Muscle of leg (tissue), 16 donors: ENCODE measurements at places on chromosomes 12 and 14. TPM values are rescaled to one million over a fixed set of nuclear protein-coding genes. Genes with fewer than 3 reads are reported as not detected.
A peak's percentile ranks its signal among the peaks of the same experiment; 100 is the strongest.

GRCh38 chr12:56247923-56248322 lies 10.3 kb downstream of the ANKRD52 start:
- peaks cover 89% of the 10 kb centered on the region for H3K36me3 ChIP-seq
- H3K27ac ChIP-seq: no peak overlapping the region
- no peaks in the 10 kb centered on the region for H3K27me3 ChIP-seq
- DNase-seq: no peak
- H3K4me3 ChIP-seq: no peak overlapping the region

GRCh38 chr14:49769581-49770211 lies 1.7 kb downstream of the KLHDC2 start:
- peaks cover 22% of the 10 kb centered on the region for H3K4me1 ChIP-seq
- H3K36me3 ChIP-seq: peaks cover 13% of the 10 kb centered on the region
- H3K27me3 ChIP-seq: no peaks in the 10 kb centered on the region
- peak overlapping the region; percentile 87 for H3K4me3 ChIP-seq
- no peak overlapping the region for H3K27ac ChIP-seq

DNA sequence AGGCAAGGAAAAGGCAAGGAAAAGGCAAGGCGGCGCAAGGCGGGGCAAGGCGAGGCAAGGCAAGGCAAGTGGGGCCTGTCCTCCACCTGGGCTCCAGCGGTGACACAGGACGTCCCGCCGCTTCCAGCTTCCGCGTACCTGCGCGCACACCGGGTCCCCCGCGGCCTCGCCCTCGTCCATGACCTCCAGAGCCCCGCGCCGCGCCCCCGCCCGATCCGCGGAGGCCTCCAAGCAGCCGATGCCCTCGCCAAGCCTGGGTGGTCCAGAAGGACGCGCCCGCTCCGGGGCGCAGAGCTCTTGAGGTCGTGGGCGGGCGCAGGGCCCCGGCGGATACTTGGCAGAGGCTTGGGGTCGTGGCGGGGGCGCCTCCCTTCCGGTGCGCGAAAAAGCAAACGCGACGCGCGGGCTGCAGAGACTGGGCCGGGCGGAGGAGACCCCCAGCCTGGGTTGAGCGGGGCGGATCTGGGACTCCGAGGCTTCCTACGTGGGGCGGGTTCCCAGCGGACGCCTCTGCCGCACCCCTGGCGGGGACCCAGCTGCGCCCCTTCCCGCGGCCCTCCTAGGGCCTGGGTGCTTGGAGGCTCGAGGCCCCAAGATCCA lies 60.8 kb upstream of the EIF5 start:
- H3K27me3 ChIP-seq: peaks cover 48% of the 10 kb centered on the region
- H3K4me3 ChIP-seq: peak overlapping the region; percentile 31
- no peak overlapping the region for H3K27ac ChIP-seq
- no peaks in the 10 kb centered on the region for H3K36me3 ChIP-seq
- peaks cover 10% of the 10 kb centered on the region for H3K4me1 ChIP-seq

DNA sequence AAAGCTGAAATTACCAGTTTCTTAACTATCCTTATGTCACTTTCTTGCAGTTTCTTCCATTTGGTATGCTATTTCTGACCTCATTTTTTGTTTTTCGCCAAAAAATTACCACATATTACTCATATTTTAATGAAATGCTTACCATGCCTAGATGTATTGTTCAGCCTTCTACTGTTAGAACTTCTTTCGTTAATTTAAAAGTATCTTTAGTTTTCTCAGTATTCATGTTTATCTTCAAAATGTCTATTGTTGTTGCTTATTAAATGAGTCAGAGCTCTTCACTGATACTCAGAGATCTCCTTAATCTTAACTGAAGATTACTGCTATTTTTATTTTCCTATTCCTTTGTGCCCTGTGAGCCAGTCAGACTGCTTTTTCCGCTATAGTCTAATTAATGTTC lies 20.5 kb downstream of the RAP1B start:
- no peaks in the 10 kb centered on the region for H3K27me3 ChIP-seq
- H3K4me3 ChIP-seq: no peak overlapping the region
- H3K36me3 ChIP-seq: peaks cover 3% of the 10 kb centered on the region
- H3K4me1 ChIP-seq: no peaks in the 10 kb centered on the region
- DNase-seq: no peak

- no peaks in the 10 kb centered on the region for H3K4me1 ChIP-seq
- H3K27ac ChIP-seq: no peak overlapping the region
- no peaks in the 10 kb centered on the region for H3K27me3 ChIP-seq
- no peak overlapping the region for H3K4me3 ChIP-seq
- no peaks in the 10 kb centered on the region for H3K36me3 ChIP-seq
- DNase-seq: no peak
These were observed 506.2 kb upstream of the RGS6 start for GRCh38 chr14:71426001-71426400.

DNA sequence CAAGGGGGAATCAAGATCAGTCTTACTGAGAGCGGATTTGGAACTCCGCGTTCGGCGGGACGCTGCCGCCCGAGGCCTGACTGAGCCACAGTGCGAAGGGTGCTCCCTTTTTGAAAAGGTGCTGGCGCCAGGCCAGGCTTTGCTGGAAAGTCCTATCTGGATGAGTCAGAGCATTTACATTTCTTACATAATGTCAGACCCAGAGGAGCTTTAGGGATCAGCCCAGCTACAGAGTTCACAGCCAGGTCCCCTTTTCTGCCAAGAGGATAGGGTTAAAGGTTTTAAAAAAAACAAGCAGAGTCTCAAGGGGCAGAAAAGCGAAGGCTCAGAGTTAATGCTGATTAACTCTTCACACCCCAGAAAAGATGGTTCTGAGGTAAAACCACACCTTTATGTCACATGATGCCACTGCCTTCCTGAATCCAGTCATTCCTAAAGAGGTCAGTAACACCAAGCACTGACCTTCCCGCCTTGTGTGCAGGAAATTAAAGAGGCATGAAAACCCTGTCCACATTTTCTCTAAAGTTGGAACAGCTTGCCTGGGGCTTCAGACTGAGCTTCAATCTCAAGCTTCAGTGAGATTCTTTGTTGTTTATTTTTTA lies 11.7 kb upstream of the FBXL14 start:
- H3K27ac ChIP-seq: peak overlapping the region; percentile 90
- peak; percentile 95 for DNase-seq
- no peaks in the 10 kb centered on the region for H3K27me3 ChIP-seq
- peak overlapping the region; percentile 37 for H3K4me3 ChIP-seq
- peaks cover 27% of the 10 kb centered on the region for H3K4me1 ChIP-seq
- H3K36me3 ChIP-seq: no peaks in the 10 kb centered on the region

GRCh38 chr12:70919597-70920035 lies 922 bp downstream of the PTPRR start:
- peak; percentile 48 for DNase-seq
- no peaks in the 10 kb centered on the region for H3K36me3 ChIP-seq
- H3K27ac ChIP-seq: no peak overlapping the region
- H3K27me3 ChIP-seq: peaks cover 14% of the 10 kb centered on the region
- H3K4me3 ChIP-seq: no peak overlapping the region

DNA sequence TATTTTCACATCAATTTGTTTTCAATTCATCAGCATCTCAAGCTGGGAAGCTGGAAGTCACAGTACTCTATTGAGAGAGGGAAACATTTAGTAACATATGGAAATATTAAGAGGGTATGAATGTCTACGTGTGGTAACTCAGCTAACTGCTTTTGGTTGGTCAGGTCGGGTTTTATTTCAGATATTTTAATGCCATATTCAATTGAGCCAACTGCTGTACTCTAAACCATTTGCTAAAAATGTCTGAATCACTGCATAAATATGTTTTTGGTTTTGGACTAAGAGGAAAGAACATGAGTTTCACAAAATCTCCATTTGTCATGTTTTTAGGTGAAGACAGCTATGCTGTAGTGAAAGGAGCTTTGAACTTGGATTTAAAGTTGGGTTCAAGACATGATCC lies 18.9 kb upstream of the PPFIBP1 start:
- H3K27me3 ChIP-seq: no peaks in the 10 kb centered on the region
- no peak overlapping the region for H3K27ac ChIP-seq
- DNase-seq: no peak
- no peak overlapping the region for H3K4me3 ChIP-seq
- H3K36me3 ChIP-seq: no peaks in the 10 kb centered on the region
- H3K4me1 ChIP-seq: no peaks in the 10 kb centered on the region

DNA sequence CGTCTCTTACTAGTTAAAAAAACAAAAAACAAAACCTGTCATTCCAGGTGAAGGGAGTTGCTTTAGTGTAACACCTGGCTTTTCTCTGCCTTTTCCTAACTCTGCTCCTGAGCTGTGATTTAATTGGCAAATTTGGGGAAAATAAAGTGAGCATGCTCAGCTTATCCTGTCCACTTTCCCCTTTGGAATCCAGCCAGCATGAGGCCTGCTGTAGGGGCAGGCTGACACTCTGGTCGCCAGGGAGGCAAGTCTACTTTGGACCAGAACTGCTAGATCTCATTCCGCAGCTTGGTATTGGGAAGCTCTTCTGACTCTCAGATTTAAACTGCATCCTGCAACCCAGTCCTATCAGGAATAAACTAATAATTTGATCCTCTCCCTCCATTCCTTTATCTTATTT lies 30.1 kb downstream of the CDKN1B start:
- no peaks in the 10 kb centered on the region for H3K36me3 ChIP-seq
- no peak overlapping the region for H3K27ac ChIP-seq
- no peak overlapping the region for H3K4me3 ChIP-seq
- peaks cover 13% of the 10 kb centered on the region for H3K4me1 ChIP-seq
- DNase-seq: no peak
- no peaks in the 10 kb centered on the region for H3K27me3 ChIP-seq

DNA sequence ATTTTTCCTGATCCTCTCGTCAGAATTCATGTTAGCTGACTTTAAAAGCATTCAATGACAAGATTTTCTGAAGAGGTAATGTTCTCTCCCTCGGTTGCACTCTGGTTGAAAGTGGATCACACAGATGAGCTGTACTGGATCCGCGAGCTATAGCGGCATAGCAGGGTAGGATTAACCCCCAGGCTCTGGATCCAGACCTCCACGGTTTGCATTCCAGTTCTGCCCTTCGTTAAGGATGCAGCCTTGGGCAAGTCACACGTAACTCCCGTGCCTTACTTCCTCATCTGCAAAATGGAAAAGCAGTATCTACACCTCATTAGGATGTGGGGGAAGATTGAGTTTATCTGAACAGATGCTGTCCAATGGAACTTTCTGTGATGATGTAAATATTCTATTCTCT lies 13.8 kb downstream of the CCDC92 start:
- no peaks in the 10 kb centered on the region for H3K36me3 ChIP-seq
- no peak overlapping the region for H3K4me3 ChIP-seq
- no peaks in the 10 kb centered on the region for H3K27me3 ChIP-seq
- H3K4me1 ChIP-seq: no peaks in the 10 kb centered on the region

- peak overlapping the region; percentile 87 for H3K27ac ChIP-seq
- no peaks in the 10 kb centered on the region for H3K36me3 ChIP-seq
- peaks cover 23% of the 10 kb centered on the region for H3K4me1 ChIP-seq
- no peak overlapping the region for H3K4me3 ChIP-seq
These were observed 412.9 kb downstream of the RAD51B start for GRCh38 chr14:68232300-68233055.

DNA sequence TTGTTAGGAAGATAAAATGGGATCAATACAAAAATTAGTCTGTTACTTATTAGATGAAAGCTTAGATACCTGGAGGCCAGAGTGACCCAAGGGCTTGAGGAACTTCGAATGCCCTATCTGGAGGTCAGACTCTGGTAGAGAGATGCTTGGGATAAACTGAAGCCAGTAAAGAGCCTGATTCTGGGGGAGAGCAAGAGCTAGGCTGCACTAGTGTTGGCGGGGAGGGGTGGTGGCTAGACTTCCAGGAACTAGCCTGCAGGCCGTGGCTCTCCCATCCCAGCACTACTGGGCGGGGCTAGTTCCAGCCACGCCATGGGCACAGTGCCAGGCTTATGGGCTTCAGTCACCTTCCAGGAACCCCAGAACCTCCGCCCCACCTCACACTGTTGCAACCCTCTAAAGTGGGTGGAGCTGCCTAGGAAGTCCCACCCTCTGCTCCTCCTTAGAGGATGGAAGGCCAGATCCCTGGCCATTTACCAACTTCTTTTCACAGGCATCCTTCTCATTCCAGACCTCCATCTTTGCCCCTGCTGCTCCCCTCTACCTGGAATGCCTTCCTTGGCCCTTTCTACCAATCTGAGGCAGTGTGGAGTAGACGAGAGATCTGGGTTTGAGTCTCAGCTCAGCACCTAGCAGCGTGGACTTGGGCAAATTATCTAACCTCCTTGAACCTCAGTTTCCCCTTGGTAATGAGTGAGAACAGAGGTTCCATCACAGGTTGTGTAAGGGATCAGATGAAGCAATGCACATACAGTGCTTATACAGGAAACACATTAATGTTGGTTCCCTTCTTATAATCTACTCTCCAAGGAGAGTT lies 6.3 kb upstream of the NFE2 start:
- H3K4me3 ChIP-seq: no peak overlapping the region
- peak; percentile 49 for DNase-seq
- peaks cover 16% of the 10 kb centered on the region for H3K27me3 ChIP-seq
- no peaks in the 10 kb centered on the region for H3K36me3 ChIP-seq
- no peak overlapping the region for H3K27ac ChIP-seq

DNA sequence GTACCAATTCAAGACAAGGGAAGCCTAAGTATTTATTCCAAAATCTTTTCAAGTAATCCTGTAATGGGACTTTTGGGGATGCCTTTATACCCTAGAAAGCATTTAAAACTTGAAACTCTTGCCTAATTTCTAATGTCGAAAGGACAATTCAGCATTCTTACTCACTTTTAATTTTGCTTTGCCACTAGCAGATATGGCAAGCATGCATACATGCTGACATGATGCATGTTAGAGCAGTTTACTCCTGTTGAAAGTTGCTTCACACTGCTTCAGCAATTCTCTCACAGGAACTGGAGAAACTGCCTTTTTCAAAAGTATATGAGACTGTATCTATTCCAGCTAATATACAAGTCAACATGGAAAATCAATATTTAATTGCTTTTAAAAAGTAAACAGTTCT lies 79.9 kb downstream of the TAOK3 start:
- H3K4me3 ChIP-seq: no peak overlapping the region
- no peak for DNase-seq
- no peak overlapping the region for H3K27ac ChIP-seq
- H3K4me1 ChIP-seq: no peaks in the 10 kb centered on the region
- no peaks in the 10 kb centered on the region for H3K36me3 ChIP-seq

GRCh38 chr12:4039931-4040330 lies 166.7 kb upstream of the PARP11 start:
- no peak overlapping the region for H3K27ac ChIP-seq
- no peaks in the 10 kb centered on the region for H3K36me3 ChIP-seq
- no peak for DNase-seq
- H3K4me3 ChIP-seq: no peak overlapping the region
- H3K4me1 ChIP-seq: peaks cover 41% of the 10 kb centered on the region
- peaks cover 2% of the 10 kb centered on the region for H3K27me3 ChIP-seq

DNA sequence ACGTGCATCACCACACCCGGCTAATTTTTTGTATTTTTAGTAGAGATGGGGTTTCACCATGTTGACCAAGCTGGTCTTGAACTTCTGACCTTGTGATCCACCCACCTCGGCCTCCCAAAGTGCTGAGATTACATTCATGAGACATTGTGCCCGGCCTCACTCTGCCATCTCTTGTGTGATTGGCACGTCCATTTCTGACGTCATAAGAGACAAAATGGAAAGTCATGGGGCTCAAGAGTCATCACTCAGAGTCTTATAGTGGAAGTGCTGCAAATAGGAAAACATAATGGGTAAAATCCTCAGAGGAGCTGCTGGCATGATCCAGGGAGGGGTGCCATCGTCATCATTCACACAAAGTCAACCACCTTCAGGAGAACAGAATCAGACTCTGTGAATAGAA lies 54.2 kb upstream of the GPATCH2L start:
- H3K4me3 ChIP-seq: no peak overlapping the region
- DNase-seq: no peak
- H3K4me1 ChIP-seq: peaks cover 23% of the 10 kb centered on the region
- no peaks in the 10 kb centered on the region for H3K36me3 ChIP-seq
- peaks cover 6% of the 10 kb centered on the region for H3K27me3 ChIP-seq

Gene FLRT2
- polyA plus RNA-seq: 88.9 TPM

Gene CACNA1C
- polyA plus RNA-seq: 4.3 TPM

Gene SBNO1
- 13.4 TPM for polyA plus RNA-seq

Gene CCDC198
- 0.14 TPM for polyA plus RNA-seq

Gene ASIC1
- 10.7 TPM for polyA plus RNA-seq
